Progenitor cell of endocrine pancreas (in vitro differentiated cells): ENCODE measurements at places on chromosomes 1 and 21.

DNA sequence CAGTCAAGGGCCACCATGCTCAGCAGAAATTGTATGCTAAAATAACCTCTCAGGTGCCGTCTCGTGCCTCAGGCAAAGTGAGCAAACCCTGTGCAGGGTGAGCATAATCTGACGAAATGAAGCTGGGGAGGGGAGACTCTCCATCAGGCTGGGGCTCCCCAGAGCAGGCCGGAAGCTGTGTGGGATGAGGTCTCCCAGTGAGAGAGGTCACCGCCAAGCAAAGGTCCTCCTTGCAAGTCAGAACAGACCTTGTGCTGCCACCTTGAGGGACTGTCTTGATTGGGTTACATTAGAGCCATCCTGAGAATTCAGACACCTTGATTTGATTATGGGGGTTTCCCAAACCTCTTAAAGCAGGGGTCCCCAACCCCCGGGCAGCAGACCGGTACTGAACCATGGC is 64.2 kb downstream of the ZNF684 start:
- H3K36me3 ChIP-seq = no peaks in the 10 kb centered on the region
- H3K4me1 ChIP-seq = no peaks in the 10 kb centered on the region
- no peak overlapping the region for H3K27ac ChIP-seq
- H3K27me3 ChIP-seq = peaks cover 21% of the 10 kb centered on the region
- no peak for DNase-seq

DNA sequence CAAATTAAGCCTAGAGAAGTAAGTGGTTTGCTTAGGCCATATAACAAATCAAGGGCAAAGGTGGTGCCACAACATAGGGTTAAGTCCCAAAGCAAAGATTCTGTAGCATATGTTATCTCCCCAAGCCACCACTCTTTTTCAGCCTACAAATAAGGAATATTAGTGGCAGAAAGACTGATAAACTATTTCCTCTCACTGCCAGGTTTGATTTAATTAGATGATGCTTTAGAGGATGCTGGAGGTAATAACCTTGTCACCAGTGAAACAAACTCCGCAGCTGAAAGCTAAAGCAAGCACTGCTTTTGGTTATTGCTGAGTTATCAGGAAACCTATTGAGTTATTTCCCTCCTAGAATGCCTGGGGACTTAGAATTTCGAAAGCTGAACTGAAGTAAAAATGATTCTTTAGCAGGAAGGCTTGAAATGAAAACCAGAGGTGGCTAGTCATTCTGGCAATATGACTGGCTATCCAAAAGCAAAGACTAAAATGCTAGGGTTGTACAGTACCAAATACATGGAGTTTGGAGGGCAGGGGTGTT is 145.2 kb downstream of the SYT2 start:
- no peak for DNase-seq
- peaks cover 3% of the 10 kb centered on the region for H3K36me3 ChIP-seq
- no peak overlapping the region for H3K27ac ChIP-seq
- no peak overlapping the region for H3K4me3 ChIP-seq

DNA sequence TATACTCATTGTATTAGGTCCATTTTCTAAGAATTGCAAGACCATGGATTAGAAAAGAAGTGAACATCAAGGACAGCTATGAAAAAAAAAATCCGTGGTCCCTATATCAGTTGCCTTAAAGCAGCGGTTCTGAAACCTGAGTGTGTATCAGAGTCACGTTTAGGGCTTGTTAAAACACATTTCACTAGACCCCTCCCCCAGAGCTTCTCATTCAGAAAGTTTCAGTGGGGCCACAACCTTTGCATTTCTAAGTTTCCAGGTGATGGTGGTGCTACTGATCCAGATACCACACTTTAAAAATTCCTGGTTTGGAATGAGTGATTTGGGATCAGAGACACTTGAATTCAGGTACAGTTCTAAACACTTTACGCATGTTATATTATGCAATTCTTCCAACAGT is 96.1 kb upstream of the PRMT6 start:
- H3K27ac ChIP-seq = no peak overlapping the region
- H3K4me3 ChIP-seq = no peak overlapping the region
- H3K4me1 ChIP-seq = peaks cover 9% of the 10 kb centered on the region
- no peak for DNase-seq
- no peaks in the 10 kb centered on the region for H3K27me3 ChIP-seq
- no peaks in the 10 kb centered on the region for H3K36me3 ChIP-seq

GRCh38 chr1:52098139-52098871 is 42.2 kb downstream of the BTF3L4 start:
- H3K27me3 ChIP-seq = peaks cover 6% of the 10 kb centered on the region
- H3K4me1 ChIP-seq = peaks cover 13% of the 10 kb centered on the region
- H3K4me3 ChIP-seq = peak overlapping the region; percentile 4
- DNase-seq = peak; percentile 21
- peaks cover 1% of the 10 kb centered on the region for H3K36me3 ChIP-seq

DNA sequence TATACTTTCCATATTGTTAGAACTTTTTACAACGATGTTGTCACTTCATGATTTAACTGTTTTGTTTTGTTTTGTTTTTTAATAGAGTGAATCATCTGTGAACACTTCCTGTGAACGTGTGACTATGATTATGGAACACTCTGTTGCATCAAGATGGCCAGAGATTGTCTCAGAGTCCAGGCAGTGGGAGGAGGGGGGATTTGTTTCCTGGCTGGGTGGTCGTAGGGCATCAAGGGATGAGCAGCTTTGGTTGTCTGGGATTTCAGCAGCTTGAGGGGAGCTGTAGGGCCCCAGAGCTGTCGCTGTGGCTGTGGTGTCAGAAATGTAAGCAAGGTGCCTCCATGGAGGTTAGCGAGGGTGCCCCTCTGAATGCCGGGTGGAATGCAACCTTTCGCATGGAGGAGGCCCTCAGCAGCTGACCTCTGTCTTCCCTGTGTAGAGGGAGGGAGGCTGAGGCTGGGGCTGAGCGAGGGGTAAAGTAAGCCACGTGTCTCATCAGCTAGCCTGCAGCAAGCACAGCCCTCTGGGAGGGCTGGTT is 21.4 kb downstream of the NEK2 start:
- no peaks in the 10 kb centered on the region for H3K36me3 ChIP-seq
- no peak overlapping the region for H3K27ac ChIP-seq
- DNase-seq = no peak
- H3K4me3 ChIP-seq = no peak overlapping the region
- peaks cover 6% of the 10 kb centered on the region for H3K4me1 ChIP-seq

- H3K36me3 ChIP-seq = no peaks in the 10 kb centered on the region
- no peak overlapping the region for H3K27ac ChIP-seq
- no peaks in the 10 kb centered on the region for H3K4me1 ChIP-seq
- DNase-seq = no peak
Measured at GRCh38 chr1:23910553-23911246, 2.5 kb downstream of the CNR2 start.

DNA sequence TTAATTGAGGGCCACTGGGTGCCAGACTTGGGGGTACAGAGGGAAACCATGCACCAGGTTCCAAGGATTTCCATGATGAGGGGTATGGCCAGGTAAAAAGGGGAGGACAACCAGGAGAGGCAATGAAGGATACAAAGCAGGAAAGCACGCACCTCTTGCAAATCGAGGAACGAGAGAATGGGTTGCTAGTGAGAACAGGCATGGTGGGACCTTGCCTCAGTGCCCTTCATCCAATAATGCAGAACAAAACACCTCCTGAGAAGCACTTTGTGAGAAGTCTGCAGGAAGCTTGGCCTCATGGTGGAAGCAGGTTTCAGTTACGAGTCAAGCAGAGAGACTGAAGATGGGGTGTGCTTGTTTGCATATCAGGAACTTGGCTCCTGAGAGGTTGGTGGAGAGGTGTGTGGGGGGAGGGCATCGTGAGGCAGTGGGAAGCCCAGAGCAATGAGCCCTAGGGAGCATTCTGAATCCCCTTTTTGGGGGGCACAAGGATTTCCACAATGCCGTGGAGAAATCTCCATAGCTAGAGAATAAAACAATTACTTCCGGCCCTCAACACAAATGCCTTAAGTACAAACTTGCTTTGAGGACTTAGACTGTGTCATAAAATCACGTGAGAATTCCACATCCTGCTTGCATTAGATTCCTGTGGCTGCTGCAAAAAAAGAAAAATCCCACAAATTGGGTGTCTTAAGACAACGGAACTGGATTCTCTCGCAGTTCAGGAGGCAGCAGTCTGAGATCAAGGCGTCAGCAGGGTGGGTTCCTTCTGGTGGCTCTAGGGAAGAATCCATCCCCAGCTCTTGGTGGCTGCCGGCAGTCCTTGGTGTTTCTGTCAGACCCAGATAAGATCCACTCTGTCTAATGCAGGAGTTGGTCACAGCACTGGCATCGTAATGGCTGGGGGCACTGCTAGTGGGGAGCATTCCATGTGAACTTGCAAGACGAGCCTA is 54.9 kb upstream of the BACE2 start:
- H3K4me3 ChIP-seq = no peak overlapping the region
- no peak overlapping the region for H3K27ac ChIP-seq
- H3K27me3 ChIP-seq = peaks cover 38% of the 10 kb centered on the region

DNA sequence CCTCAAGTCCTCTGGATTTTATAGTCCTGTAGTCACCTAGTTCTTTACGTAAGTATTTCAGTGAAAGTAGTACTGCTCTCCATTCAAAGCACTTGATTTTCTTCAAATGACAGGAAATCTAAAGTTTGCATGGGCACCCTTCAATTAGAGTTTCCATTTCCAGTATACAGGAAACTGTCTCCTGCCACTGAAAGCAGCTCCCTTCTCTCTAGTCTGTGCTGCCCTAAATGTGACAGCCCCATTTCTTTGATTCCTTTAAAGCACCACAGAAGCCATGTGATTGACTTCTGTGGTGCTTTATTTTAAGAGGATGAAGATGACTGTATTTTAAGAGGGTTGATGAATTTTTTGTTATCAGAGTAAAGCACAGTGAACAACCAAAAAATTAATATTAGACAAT is 226.1 kb downstream of the DNAH14 start:
- DNase-seq = no peak
- H3K4me3 ChIP-seq = no peak overlapping the region
- H3K4me1 ChIP-seq = no peaks in the 10 kb centered on the region
- no peaks in the 10 kb centered on the region for H3K27me3 ChIP-seq
- H3K36me3 ChIP-seq = peaks cover 11% of the 10 kb centered on the region

DNA sequence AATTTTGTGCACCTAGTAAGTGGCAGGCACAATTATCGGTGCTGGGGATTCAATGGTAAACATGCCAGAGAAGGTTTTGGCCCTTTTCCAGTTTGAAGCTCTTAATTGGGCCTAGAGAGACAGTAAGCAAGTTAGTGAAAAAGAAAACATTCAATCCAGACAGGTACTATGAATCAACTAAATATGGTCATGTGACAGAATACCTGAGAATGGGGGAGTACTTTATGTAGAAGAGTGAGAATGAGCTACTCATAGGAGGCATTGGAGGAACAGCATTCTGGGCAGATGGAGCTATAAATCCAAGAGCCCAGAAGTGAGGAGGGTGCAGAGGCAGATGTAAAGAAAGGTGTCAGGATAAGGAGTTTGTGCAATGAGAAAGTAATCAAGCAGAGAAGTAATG is 1017.9 kb downstream of the ADGRL2 start:
- DNase-seq = no peak
- no peaks in the 10 kb centered on the region for H3K36me3 ChIP-seq
- no peak overlapping the region for H3K4me3 ChIP-seq
- no peak overlapping the region for H3K27ac ChIP-seq
- H3K4me1 ChIP-seq = no peaks in the 10 kb centered on the region
- H3K27me3 ChIP-seq = no peaks in the 10 kb centered on the region

- DNase-seq = no peak
- H3K27ac ChIP-seq = no peak overlapping the region
- peaks cover 14% of the 10 kb centered on the region for H3K4me1 ChIP-seq
- H3K4me3 ChIP-seq = no peak overlapping the region
- H3K27me3 ChIP-seq = no peaks in the 10 kb centered on the region
Measured at GRCh38 chr1:197674286-197674685, 101.0 kb downstream of the DENND1B start.

- peaks cover 6% of the 10 kb centered on the region for H3K36me3 ChIP-seq
- peak overlapping the region; percentile 91 for H3K4me3 ChIP-seq
- H3K4me1 ChIP-seq = peaks cover 39% of the 10 kb centered on the region
- peak overlapping the region; percentile 98 for H3K27ac ChIP-seq
Measured at GRCh38 chr1:43286115-43286514, 734 bp upstream of the C1orf210 start.

DNA sequence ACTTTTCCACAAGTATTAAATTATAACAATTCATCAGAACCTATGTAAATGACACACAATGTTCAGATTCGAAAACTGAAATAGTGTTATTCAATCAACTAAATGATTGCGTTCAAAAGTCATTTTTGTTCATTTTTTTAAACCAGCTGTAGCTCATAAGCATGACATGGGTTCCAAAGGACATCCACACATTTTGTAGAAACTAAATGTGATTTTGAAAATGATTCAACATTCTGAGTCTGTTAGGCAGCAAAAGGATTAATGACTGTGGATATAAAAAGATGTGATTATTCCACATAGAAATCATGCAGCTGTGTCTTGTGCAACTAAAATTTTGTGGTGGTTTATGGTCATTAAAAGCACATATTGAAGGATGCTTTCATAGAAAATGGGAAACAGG is 204.5 kb downstream of the BRINP3 start:
- DNase-seq = no peak
- H3K4me3 ChIP-seq = no peak overlapping the region
- no peaks in the 10 kb centered on the region for H3K27me3 ChIP-seq
- no peak overlapping the region for H3K27ac ChIP-seq
- H3K36me3 ChIP-seq = no peaks in the 10 kb centered on the region
- H3K4me1 ChIP-seq = no peaks in the 10 kb centered on the region

- H3K27ac ChIP-seq = no peak overlapping the region
- H3K4me3 ChIP-seq = no peak overlapping the region
- H3K27me3 ChIP-seq = peaks cover 14% of the 10 kb centered on the region
- H3K4me1 ChIP-seq = peaks cover 5% of the 10 kb centered on the region
- H3K36me3 ChIP-seq = no peaks in the 10 kb centered on the region
Measured at GRCh38 chr1:154879038-154879421, 8.9 kb upstream of the KCNN3 start.

DNA sequence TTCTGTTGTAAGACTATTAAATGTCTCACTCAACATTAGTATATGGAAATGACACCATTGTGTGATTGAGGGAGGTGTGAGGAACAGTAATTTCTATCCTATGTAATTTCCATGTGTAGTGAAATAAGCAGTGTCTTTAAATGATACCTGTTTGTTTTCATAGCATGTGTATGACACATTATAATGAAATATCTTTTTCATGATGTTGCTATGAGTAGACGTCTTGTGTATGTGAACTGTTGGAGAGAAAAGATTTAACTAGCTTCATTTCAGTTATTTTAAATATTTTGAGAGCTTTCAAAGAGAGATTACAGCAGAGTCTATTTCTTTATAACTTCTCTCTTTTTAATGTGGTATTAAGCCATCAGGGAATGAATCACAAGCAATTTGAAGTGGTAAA is 71.5 kb upstream of the QSOX1 start:
- peaks cover 12% of the 10 kb centered on the region for H3K36me3 ChIP-seq
- no peak overlapping the region for H3K4me3 ChIP-seq
- H3K27ac ChIP-seq = no peak overlapping the region
- H3K27me3 ChIP-seq = no peaks in the 10 kb centered on the region
- DNase-seq = no peak
